ENCODE measurements at places on chromosomes 2 and 18. TPM values are rescaled to one million over a fixed set of nuclear protein-coding genes. Genes with fewer than 3 reads are reported as not detected.

IL37 gene
- 0.28 TPM for total RNA-seq

ZAP70 gene
- total RNA-seq: 0.40 TPM

SULT1C3 gene
- not detected for total RNA-seq

CTDP1 gene
- 11.3 TPM for total RNA-seq

CPLX4 gene
- 0.22 TPM for total RNA-seq

VWA3B gene
- total RNA-seq: 1.5 TPM

CNTNAP5 gene
- total RNA-seq: 63.2 TPM

SCN3A gene
- total RNA-seq: 25.4 TPM

NUP35 gene
- total RNA-seq: 37.4 TPM

CIDEA gene
- total RNA-seq: 0.50 TPM

MAPK4 gene
- 89.0 TPM for total RNA-seq

COL5A2 gene
- total RNA-seq: 163 TPM

CCDC85A gene
- 24.3 TPM for total RNA-seq

THSD7B gene
- 3.9 TPM for total RNA-seq

C1GALT1C1L gene
- total RNA-seq: 1.3 TPM

SLC19A3 gene
- 5.3 TPM for total RNA-seq

MYO3B gene
- total RNA-seq: 0.61 TPM

GALR1 gene
- total RNA-seq: 3.2 TPM

PLCD4 gene
- 9.0 TPM for total RNA-seq

SIX3 gene
- total RNA-seq: not detected

POTEF gene
- 0.17 TPM for total RNA-seq

CCDC74B gene
- 17.6 TPM for total RNA-seq

RESP18 gene
- 2.8 TPM for total RNA-seq

SPDYA gene
- 1.5 TPM for total RNA-seq

PLB1 gene
- total RNA-seq: 5.5 TPM

CRYGB gene
- total RNA-seq: not detected

TPO gene
- total RNA-seq: 0.10 TPM

SCN7A gene
- 125 TPM for total RNA-seq
